Kidney capillary endothelial cell (primary cell): ENCODE measurements at places on chromosomes 5 and 9.

- DNase-seq, result no peak
Measured at GRCh38 chr5:463952-464351, 21.0 kb downstream of the EXOC3 start.

- DNase-seq, result no peak
Measured at GRCh38 chr9:27800692-27801370, 227.6 kb upstream of the C9orf72 start.

DNA sequence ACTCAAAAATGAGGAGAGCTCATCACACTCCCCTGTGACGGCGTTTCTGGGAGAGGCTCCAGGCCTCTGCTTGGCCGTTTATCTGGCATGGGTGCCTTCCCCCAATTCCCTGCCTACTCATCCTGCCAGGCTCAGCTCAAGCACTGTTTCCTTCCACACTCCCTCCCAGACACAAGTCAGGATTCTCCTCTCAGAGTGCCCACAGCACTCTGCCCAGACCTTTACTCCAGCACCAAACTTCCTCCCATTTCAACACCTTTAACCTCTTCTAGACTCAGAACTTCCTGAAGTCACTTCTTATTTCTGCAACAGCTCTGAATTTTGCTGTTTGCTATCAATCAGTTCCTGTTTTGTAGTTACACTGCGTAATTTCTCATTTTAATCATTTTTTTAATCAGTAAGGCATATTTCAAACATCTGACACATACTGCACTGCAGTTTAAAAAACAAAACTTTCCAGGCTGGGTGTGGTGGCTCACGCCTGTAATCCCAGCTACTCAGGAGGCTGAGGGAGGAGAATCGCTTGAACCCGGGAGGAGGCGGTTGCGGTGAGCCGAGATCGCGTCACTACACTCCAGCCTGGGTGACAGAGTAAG is 16.0 kb downstream of the TRMO start:
- DNase-seq, result no peak

DNA sequence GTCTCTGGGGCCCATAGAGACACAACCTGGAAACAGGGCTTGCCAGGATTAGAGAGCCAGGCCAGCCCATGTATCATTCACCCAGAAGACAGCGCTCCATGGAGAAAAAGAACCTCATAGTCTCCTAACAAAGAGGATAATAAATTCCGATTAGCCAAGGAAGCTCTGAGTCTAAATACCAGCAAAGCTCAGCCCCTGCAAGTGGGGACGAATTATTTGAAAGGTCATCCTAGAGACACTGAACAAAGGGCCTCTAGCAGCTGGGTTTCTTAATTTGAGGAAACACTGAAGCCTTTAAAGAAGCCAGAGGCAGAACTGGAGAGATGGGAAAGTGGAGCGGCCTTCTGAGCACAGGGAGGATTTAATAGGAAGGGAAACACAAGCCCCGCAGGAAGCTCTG is 287.1 kb upstream of the ZNF462 start:
- DNase-seq, result no peak

DNA sequence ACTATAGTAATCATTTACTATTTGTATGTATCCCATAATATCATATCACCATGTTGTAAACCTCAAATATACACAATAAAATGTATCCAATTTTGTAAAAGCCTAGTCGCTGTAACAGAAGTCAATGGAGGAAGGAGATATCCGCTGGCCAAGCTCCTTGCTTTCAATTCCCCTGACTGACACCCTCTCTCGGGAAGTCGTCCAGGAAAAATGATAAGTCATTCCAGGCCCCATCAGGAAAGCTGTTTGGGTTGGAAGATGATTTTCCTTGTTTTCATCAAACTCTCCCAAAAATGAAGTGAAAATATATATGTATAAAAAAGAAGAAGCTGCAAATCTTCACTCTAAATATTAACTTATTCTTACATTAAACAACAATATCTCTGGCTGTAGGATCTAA is 52.2 kb upstream of the GABRB2 start:
- DNase-seq, result no peak

- no peak for DNase-seq
Measured at GRCh38 chr5:88203981-88204750, 64.5 kb downstream of the TMEM161B start.
